ENCODE measurements at places on chromosomes 2 and 18. TPM values are rescaled to one million over a fixed set of nuclear protein-coding genes. Genes with fewer than 3 reads are reported as not detected.

The IGFBP5 gene
- total RNA-seq, result 111 TPM

The CREG2 gene
- not detected for total RNA-seq

The NT5C1B gene
- total RNA-seq, result not detected

The G6PC2 gene
- not detected for total RNA-seq

The FOXI3 gene
- 0.17 TPM for total RNA-seq

The ADCYAP1 gene
- total RNA-seq, result not detected

The HRH4 gene
- 0.12 TPM for total RNA-seq

The KCNG2 gene
- total RNA-seq, result not detected

DNA sequence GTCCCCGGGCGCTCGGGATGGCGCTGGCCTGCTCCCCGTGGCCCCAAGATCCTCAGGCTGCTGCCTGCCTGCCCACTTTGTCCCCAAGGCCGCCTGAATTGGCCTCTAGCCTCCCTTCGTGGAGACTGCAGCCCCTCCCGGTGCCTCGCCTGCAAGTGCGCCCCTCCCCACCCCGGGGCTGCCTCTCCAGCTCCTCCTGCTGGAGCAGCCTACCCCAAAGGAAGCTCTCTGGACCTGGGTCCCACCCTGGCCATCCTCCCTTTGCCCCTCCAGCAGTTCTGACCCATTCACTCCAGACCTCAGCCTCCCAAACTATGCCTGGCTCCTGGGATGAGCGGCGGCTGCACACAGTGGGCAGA lies 6.2 kb downstream of the ESPNL start:
- no peak for DNase-seq

GRCh38 chr2:220533485-220533884 lies 906.1 kb downstream of the SLC4A3 start:
- no peak for DNase-seq

GRCh38 chr2:224134003-224134734 lies 95.1 kb upstream of the SERPINE2 start:
- DNase-seq, result no peak

GRCh38 chr2:28676152-28676835 lies 75.3 kb upstream of the PPP1CB start:
- no peak for DNase-seq

DNA sequence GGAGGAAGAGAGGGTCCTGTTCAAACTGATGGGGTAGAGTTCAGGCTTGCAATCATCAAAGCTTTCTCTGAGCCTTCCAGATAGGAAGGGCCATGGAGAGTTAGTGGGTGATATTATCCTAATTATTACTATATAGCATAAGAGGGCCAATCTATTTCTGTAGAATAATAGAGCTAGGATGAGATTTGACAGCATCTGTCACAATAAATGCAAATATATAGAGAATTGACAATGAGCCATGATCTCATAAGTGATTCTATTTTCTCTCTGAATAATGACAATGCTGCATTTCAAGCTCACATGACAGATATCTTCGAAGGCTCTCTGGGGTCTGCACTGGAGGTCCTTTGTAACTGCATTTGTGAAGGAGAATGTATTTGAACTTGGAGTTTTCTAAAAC lies 521.9 kb upstream of the CELF4 start:
- no peak for DNase-seq

- DNase-seq, result no peak
Observed at GRCh38 chr2:141393214-141393545, 737.6 kb downstream of the LRP1B start.

DNA sequence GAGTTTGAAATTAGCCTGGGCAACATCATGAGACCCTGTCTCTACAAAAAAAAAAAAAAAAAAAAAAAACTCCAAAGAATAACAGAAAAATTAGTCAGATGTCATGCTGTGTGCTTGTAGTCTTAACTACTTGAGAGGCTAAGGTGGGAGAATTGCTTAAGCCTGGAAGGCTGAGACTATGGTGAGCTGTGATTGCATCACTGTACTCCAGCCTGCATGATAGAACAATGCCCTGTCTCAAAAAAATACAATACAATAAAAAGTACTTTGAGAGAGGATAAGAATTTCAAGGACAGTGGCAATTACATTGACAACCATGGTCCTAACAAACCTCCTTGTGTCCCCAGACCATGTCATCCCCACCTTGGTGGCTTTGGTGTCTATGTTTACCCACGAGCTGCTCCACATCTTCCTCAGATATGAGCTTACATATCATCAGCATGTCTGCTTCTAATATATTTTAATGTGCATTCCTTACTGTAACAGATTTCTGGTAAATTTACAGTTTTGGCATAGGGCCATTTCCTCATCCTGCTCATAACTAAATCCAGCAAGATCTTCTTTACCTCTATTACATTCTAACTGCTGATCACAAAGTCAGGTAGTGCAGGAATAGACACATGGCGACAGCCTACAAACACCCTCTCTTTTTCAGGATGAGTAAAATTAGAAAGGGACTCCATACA lies 437.7 kb upstream of the HNRNPA3 start:
- DNase-seq, result no peak

DNA sequence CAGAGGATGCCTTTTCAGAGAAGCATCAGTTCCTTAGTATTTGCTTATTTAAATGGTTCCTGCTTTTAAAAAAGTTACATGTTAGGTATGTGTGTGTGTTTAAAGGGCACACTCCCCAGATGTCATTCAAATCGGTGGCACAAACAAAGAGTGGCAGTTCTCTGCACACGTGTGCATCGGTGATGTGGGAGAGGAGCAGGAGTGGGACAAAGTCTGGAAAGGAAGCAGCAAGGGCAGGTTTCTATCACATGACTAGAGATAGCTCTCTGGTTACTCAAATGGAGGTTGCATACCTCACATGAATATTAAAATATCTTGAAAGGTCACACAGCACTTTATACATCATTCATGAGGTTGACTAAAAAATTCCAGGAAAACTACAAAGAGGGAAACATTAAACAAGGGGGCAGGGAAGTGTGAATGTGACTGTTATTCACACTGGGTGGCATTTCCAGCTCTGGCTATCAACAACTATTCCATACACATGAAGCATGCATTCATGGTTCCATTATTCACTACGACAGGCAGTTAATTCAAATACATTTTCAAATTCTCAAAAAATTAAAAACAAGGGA lies 64.7 kb downstream of the SEPTIN10 start:
- peak; percentile 50 for DNase-seq

DNA sequence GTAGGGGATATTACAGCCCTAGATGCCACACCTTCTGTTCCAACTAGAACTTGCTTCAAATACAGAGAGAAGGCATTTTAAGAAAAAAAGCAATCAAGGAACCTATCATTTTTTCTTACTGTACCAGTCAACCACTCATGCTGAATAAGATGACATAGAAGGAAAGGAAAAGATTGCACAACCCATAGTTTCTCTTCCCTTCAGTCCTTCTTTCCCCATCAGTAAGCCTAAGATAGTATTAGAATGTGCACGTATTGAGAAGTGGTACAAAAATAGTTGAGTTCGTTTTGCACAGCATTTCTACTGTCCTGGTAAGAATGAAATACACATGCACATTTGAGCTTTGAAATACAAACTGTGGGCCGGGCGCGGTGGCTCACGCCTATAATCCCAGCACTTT lies 27.0 kb upstream of the HK2 start:
- no peak for DNase-seq

- DNase-seq, result no peak
Observed at GRCh38 chr2:79447463-79447862, 65.4 kb upstream of the CTNNA2 start.

DNA sequence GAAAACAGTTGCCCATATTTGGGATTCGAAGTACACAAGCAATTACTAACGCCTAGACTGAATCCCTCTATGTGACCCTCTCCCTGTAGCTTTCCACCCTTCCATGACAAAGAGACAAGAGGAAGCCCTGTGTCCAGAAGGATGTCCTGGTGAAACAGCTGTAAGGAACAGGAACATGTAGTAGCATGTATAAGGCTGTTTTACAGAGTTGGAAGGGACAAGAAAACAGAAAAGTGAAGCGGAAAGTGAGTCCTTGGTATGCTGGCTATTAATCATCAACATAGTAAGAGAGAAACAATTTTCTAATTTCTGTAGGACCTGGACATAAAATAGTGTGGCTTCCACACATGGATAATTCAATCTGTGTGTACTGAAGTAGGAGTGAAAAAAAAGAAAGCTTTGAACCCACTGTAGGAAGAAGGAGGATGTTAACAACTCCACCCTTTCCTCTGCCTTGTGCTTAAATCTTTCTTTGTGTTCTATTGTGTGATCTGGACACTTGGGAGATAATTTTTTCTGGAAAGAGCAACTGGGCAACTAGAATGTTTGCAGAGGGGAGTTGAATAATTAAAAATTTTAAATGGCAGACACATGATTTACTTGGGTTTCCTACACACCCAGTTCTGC lies 162.3 kb upstream of the ZSWIM2 start:
- DNase-seq, result no peak

DNA sequence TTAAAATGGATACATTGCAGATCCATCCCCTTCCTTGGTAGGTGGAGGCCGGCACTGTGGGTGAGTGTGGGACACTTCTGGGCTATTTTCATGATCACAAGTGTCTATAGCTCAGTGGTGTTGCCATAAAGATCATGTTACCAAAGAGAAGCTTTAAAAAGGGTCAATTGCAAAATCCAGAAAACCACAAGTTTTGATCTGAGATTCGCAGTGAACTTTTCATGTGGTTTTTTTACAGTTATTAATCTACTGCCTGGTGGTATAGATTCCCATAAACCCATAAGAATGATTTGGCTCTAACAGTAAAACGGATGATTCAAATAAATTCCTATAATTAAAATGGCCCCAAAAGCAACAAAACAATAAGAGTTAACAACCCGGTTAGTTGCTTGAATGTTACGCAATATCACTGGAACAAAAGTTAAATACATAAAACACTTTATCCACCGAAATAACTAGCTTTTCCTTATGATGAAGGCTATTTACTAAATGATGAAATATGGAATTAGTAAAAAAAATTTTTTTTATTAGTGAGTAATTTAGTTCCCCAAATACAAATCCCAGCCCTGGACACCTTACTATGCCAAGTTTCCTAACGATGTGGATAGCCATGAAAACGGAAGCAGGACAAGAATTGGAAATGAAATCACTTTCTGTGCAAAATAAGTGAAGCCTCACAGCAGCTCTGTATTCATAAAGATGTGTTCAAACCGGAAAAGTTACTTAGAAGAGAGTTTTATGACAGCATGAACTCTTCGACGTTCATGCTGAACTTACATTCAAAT lies 95.6 kb upstream of the THOC1 start:
- DNase-seq, result no peak

GRCh38 chr2:126272401-126272800 lies 383.6 kb upstream of the GYPC start:
- DNase-seq, result no peak

GRCh38 chr2:207766697-207767460 lies 2.8 kb downstream of the FZD5 start:
- no peak for DNase-seq

DNA sequence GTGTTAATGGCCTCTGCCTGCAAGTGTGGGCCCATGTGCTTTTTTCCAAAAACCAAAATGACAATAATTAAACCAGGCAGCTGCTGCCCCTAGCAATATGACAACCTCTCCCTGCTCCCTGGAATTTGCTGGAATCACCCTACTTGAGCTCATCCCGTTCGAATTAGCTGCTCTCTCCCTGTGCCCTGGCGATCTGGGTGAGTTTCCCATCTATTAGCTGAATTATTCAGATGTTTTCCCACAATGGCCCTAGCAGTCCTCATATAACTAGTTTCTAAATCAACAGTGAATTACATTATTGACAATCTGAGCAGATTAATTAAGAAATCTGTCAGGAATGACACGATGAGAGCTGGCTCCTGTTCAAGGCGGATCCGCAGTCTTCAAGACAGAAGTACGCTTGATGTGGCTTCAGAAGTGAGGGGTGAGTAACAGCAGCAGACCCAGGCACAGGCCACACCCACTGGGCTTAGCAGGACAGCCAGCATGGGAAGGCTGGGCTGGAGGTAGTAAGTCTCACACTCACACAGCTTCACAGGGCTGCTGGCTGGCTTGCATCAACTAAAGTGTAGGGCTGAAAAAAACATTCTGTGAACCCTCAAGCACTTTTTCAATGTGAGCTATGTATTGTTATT lies 366.2 kb upstream of the ID2 start:
- no peak for DNase-seq

DNA sequence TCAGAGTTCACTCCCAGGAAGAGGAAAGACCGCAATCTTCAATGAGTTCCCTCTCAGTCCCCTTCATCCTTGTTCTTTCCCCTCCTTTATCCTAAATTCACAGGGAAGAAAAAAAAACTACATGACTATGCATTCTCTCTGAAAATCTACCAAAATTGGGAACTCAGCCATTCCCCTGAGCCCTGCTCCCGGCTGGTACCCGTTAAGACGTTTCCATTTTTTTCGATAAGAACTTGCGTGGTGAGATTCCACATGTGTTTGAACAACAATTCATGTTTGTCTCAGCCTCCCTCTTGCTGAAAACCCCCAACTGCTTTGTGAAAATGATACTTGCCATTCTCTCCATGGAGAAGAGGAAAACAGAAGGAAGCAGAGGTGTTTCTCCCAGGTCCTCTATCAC lies 318.7 kb upstream of the ID2 start:
- no peak for DNase-seq

- DNase-seq, result no peak
Observed at GRCh38 chr2:20107776-20108175, 56.3 kb upstream of the LAPTM4A start.
